Natural killer cell (primary cell): ENCODE measurements at places on chromosomes 4 and X.

- DNase-seq: no peak
These were observed 158.8 kb downstream of the RBMX2 start for GRCh38 chrX:130560544-130560943.

DNA sequence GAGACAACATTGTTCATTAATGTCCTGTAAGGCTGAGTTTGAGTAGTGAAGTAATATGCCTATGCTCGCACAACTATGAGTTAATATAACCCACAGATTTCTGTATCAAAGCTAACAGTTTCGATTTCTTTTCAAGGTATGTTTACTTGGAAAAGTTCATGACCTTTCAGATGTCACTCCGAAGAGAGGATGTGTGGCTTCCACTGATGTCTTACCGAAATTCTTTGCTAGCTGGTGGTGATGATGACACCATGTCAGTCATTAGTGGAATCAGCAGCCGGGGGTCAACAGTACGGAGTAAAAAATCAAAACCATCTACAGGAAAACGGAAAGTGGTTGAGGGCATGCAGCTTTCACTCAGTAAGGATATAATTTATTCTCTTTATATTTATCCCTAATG, 124.9 kb downstream of the STAG2 start:
- no peak for DNase-seq

- DNase-seq: no peak
These were observed 88.6 kb downstream of the CHRNA9 start for GRCh38 chr4:40423735-40424134.

GRCh38 chr4:2393353-2394270, 24.8 kb downstream of the ZFYVE28 start:
- peak; percentile 35 for DNase-seq

DNA sequence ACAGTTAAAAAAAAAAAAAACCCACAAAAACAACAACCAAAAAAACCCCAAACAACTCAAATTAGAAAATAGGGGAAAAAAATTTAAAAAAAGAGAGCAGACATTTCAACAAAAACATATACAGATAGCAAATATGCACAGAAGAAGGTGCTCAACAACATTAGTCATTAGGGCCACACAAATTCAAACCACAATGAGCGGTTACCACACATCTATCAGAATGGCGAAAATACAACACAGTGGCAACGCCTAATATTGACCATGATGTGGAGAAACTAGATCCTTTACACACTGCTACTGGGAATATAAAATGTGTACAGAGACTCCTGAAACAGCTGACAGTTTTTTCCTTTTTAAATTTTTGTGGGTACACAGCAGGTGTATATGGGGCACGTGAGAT, 19.4 kb downstream of the LYAR start:
- no peak for DNase-seq

DNA sequence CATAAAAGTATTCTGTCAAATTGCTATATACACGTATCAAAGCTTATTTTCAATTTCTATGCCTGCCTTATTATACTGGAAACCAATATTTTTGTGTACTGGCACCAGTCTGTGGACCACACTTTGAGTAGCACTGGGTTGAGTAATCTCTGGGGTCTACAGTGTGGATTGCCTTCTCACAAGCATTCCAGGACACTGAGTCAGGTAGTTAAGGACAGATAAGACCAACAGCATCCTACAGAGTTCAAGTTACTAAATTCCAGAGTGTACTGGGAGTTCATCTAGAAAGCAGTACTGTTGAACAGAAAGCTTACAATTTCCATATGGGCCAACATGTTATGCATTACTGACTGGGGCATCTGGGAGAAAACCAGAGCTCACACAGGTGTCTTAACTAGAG, 61.8 kb downstream of the VMA21 start:
- DNase-seq: no peak

- no peak for DNase-seq
These were observed 212.4 kb upstream of the TTC29 start for GRCh38 chr4:147157860-147158701.

DNA sequence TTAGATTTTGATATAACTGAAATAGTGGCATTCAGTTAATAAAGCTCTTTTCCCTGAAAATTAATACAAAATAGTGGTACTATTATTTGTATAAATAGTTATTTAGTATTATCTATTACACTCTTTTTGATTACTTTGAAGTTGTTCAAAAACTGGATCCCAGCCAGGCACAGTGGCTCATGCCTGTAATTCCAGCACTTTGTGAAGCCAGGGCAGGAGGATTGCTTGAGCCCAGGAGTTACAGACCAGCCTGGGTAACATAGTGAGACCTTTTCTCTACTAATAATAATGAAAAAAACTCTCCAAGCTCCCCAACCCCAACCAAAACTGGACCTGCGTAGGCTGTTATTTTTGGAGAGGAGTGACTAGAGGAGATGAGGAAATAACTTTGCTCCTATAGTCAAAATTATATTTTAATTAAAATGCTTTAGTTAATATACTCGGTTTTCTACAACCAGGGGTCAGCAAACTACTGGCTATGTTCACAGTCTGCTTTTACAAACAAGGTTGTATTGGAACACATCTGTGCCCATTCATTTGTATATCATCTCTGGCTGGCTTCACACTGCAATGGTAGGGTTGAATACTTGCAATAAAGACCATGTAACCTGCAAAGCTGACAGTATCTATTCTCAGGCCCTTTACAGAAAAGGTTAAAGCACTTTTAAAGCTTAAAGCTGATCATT, 27.6 kb downstream of the GUCY1A1 start:
- DNase-seq: no peak

GRCh38 chrX:124504111-124504983, 158.0 kb downstream of the SH2D1A start:
- DNase-seq: no peak

GRCh38 chr4:28462766-28463700, 1602.4 kb downstream of the STIM2 start:
- no peak for DNase-seq

DNA sequence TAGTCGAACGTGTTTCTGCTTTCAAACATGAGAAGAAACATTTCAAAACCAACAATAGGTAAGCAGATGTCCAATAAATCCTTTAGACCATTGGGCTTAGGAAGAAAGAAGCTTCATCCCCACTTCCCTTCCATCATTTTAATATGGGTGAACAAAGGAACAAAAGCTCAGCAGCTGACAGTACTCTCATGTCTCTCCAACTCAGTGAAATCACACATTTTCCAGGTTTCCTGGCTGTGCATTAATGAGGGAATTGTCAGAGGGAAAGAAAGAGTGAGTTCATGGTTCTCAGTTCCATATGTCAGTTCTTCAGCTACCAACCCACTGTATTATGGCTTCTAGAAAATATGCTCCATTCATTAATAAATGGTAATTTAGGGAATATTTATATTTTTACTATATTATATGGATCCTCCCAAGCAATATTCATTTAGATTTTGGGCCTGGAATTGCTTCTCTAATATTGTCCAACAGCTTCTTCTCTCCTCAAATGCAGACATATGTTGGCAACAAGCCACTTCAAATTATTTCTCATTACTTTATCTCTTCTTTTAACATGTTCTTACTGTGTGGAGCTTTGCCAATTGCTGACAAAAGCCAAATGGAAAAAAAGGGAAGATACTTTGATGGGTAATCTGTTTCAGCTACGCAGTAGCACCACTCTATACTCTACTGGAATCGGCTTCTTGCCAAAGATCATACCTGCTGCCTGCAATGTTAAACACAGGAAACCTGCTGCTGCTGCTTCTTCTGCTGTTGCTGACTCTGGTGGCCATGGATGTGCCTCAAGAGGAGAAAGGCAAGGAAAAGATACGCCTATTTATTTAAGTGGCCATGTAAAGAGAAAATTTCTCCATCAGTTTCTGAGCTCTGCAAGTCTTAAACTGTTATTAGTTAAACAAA, 1757.6 kb downstream of the ARAP2 start:
- DNase-seq: no peak

- no peak for DNase-seq
These were observed 77.0 kb downstream of the AFAP1 start for GRCh38 chr4:7862561-7863192.

DNA sequence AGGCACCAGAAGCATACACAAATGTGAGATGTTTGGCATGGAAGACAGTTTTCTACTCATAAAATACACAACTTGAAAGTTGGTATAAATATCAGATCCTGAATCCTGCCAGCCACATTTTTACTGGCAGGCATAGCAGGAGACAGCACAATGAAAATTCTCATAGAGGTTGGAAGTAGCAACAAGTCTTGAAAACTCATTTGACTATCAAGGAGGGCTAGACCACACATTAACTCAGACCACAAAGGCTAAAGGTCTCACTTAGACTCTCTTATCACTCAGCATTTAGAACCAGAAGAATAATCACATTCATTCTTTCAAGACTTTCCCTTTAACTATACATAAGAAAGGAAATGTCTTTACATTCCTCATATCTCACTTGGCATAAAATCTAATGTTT, 56.5 kb downstream of the SORBS2 start:
- DNase-seq: no peak

GRCh38 chrX:13081395-13082205, 37.2 kb upstream of the FAM9C start:
- peak; percentile 66 for DNase-seq

- DNase-seq: no peak
These were observed 46.8 kb upstream of the TMPRSS11F start for GRCh38 chr4:68176500-68176899.

DNA sequence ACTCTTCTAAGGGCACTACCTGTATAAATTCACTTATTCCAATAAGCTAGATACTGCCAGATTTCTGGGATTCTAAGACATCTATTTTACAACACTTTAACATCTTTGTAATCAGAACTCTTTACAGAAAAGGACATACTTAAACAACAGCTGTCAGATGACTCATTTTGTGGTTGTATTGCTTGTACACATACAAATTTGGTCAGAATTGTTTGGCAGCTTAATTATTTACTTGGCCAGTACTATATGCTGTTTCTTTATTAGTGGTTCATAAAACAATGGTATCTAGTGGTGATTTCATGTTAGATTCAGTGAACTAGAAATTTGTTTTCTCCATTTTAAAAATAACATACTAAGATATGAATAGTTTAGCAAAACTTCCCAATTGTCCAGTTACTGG, 27.2 kb downstream of the PALLD start:
- no peak for DNase-seq

- no peak for DNase-seq
These were observed 694.2 kb upstream of the TENM3 start for GRCh38 chr4:181548873-181549575.

DNA sequence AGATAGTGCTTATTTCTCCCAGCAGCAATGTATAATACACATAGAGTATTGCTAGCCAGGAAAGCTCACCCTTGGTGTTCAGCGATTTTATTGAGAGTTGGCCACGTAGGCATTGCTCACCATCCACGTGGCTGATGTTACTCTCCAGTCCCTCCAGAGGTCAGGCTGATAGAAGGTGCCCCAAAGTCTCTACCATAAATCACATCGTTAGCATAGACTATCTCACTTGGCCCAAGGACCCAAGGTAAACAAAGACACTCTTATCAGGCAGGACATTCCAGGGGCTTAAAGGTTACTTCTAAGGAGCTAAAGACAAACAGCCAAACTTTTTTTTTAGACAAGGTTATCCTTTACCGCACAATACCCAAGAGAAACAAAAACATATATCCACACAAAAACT, 30.3 kb upstream of the RGN start:
- no peak for DNase-seq
